SW480 (cell line): ENCODE measurements at places on chromosomes 12 and 14.

DNA sequence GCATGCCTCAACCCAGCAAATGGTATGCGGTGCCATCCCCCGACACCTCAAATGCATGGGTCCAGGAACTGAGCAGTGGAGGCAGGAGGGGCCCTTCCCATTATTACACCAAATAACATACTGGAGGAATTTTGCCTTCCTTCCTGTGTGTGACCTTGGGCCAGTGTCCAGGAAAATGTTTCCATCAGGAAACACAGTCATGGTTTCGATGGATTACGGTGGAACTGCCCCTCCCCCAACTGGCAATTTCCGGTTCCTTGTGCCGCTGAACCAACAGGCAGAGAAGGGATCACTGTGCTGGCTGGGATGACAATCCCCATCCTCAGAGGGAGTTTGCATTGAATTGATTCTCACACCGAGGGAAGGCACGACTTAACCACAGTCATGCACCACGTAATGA is 9.1 kb upstream of the CDC42BPB start:
- DNase-seq = no peak

- no peak for DNase-seq
Measured at GRCh38 chr12:76646366-76646765, 86.8 kb upstream of the OSBPL8 start.

- no peak for DNase-seq
Measured at GRCh38 chr12:115973066-115973465, 304.4 kb downstream of the MED13L start.

DNA sequence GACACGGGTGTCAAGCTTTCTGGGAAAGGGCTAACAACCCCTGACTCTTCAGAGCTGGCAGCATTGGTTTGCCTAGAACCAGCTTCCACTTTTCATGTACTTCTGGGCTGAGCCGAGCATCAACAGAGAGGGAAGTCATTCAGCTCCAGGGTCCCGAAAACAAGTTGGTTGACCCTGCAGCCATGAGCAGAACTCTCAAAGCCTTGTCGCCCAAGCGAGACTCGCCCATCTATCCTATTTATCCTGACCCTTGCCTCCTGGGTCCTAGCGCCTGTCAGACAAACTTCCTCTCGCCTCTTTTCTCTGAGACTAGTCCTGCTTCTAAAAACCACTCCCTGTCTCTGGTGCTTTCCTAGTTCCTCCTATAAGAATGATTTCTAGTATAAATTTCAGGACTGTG is 47.9 kb downstream of the ASCL4 start:
- no peak for DNase-seq

GRCh38 chr14:91415794-91416743 is 1.6 kb downstream of the CCDC88C start:
- peak; percentile 72 for DNase-seq

DNA sequence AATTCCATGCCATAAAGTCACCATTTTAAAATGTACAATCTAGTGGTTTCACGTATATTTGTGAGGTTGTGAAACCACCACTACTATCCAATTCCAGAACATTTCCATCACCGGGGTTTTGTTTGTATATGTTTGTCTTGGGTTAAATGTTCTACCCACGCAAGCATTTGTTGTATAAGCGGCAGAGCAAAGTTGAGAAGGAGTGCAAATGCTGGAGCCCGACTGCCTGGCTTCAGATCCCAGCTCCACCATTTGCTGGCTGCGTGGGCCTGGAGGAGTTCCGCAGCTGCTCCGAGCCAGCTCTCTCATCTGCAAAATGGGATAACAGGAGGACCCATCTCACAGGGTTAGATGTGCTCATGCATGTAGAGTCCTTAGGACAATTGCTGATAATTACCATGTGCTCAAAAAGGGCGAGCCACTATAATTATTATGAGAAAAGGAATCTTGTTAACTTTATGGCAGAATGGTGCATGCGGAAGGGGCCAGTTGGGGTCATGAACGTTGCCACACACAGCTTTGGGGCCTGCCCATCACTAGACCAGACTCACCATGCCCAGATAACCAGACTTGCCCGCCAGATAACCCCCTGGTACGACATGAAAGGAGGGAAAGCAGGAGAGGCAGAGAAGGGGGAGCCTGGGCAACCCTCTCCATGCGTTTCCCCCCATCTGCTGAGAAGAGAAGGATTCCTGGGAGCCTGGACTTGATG is 6.4 kb downstream of the ACTN1 start:
- no peak for DNase-seq

DNA sequence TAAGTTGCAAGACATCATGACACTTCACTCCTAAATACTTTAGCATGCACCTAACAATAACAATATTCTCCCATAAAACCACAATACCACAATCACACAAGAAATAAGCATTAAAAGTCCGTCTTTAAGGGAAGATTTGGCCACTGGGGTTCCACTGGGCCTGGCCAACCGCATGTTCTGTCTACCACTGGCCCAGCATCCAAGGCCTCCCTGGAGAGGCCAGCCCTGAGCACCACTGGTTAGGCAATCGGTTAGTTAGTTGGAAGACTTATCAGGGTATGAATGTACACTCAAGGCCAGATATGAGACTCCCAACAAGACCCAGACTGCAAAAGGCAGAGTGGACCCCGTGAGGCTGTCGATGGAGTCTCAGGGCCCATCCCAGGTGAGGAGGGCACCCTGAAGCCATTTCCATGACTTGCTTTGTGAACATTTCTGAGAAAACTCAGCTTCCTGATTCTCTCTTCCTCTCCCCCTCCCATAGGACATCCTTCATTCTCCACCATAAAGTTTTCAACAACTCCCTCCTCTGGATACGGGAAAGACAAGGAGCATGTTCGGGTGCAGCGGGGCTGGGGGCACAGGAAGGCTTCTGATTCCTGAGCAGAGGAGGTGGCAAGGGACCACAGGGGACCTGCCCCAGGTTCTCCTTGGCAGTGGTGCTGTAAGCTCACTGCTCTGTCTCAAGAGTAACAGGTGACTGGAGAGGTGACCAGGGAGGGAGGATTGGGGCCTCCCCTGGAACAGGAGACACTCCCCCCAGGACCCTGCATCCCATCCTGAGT is 5.9 kb downstream of the PXN start:
- DNase-seq = no peak

DNA sequence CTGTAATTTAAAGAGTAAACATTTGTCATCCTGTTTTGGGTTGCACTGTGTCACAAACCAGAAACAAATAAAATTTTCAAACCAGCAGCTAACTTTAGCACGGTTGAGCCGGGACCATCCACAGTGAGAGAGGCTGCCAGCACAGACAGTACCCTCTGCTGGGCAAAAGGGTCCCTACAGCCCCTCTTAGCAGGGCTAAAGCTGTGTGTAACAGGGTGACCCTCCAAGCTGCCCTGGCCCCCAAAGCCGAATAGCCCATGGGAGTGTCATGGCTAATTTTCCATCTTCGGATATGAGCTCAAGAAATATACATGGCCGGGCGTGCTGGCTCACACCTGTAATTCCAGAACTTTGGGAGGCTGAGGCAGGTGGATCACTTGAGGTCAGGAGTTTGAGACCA is 157.1 kb upstream of the GRIN2B start:
- no peak for DNase-seq

DNA sequence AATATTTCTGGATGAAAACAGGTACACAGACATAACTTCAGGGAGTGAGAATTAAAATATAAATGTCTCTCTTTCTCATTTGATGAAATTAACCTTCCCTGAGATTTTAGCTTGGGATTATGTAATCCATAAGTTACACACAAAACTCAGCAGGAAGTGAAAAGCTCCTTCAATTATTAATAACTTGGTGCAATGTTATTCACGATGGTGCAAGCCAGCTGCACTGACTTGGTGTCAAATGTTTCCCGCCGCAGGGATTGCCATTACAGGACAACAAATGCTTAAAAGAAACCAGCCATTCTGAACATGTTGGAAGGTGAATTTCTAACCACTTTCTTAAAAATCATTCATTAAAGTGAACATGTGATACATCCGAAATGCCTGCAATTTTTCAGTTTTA is 250.4 kb downstream of the FOXN3 start:
- DNase-seq = no peak

DNA sequence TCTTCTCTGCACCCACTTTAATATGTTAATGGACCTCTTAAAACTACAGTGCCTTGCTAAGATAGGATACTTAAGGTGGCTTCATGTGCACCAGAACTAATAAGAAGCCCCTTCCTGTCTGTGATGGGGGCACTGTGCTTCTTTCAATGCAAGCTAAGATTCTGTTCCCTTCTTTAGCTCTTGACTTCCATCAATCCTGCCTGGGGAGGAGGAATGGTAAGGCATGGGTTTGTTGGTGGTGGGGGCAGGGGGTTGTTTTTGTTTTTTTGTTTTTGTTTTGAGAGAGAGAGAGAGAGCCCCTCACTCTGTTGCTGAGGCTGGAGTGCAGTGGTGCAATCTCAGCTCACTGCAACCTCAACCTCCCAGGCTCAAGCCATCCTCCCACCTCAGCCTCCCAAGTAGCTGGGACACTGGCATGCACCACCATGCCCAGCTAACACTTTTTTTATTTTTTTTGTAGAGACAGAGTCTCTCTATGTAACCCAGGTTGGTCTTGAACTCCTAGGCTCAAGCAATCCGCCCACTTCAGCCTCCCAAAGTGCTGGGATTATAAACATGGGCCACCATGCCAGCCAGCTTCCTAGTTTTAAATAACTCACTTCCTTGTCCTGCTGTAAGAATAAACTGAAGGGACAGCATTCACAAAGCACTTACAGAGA is 4.5 kb upstream of the KRT3 start:
- no peak for DNase-seq

- no peak for DNase-seq
Measured at GRCh38 chr12:116055895-116056607, 221.4 kb downstream of the MED13L start.

DNA sequence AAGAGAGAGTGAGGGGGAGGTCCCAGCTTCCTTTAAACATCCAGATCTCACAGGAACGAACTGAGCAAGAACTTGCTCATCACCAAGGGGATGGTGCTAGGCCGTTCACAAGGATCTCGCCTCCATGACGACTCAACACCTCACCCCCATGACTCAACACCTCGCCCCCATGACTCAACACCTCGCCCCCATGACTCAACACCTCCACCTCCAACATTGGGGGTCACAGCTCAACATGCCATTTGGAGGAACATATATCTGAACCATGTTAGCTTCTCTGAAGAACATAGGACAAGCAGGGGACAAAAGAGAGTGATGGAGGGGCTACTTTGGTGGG is 66.0 kb upstream of the LHX5 start:
- DNase-seq = peak; percentile 9

GRCh38 chr14:73770977-73771847 is 57.0 kb upstream of the PNMA1 start:
- DNase-seq = no peak

- DNase-seq = no peak
Measured at GRCh38 chr14:75675265-75675960, 14.4 kb downstream of the TTLL5 start.

- peak; percentile 51 for DNase-seq
Measured at GRCh38 chr12:57460468-57460784, 841 bp downstream of the GLI1 start.

GRCh38 chr12:46555406-46555852 is 182.9 kb upstream of the SLC38A2 start:
- DNase-seq = peak; percentile 8

- no peak for DNase-seq
Measured at GRCh38 chr12:58341791-58342190, 400.4 kb downstream of the ATP23 start.

DNA sequence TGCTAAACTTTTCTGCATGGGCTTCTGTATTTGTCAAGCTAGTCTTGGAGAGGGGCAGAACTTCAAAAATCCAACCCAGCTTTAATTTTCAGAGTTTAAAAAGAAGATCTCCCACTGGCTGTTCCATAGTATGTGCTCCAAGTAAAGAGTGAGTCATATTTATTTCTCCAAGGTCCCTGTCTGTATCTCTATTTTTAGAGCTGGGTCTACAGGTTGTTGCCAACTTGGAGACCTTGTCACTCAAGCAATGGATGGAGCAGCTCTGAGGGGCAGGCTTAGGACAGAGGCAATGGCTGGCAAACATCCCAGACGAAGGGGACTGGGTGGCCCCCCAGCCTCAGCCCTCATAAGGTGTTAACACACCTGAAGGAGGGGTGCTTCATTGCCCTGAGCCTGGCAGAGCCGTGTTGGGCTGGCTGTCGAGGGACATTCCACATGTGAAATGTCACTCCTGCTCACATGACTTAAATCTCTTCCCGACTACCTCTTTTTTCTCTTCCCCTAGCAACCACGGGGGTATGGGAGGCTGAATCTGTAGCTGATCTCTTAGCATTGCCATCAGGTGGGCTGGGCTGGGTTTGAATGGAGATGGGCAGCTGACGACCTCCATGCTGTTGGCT is 103.1 kb downstream of the SMOC1 start:
- no peak for DNase-seq

GRCh38 chr14:93281937-93282336 is 50.9 kb downstream of the BTBD7 start:
- no peak for DNase-seq

DNA sequence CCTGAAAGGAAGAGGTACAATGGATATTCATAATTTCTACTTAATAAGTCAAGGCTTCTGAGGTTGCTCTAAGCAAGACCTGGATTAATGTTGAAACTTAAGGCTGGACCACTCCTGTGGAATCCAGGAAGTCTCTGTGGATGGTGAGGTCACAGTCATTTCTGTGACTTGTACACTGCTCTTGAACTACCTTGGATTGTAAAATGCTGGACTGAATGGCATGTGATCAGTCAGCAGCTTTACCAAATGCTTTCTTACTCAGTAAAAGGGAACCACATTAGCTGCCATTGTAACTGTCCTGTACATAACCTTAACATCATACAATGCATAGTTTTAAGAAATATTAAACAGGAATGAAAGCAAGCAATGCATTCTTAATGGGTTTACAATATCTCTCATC is 182.9 kb downstream of the NOVA1 start:
- DNase-seq = no peak

DNA sequence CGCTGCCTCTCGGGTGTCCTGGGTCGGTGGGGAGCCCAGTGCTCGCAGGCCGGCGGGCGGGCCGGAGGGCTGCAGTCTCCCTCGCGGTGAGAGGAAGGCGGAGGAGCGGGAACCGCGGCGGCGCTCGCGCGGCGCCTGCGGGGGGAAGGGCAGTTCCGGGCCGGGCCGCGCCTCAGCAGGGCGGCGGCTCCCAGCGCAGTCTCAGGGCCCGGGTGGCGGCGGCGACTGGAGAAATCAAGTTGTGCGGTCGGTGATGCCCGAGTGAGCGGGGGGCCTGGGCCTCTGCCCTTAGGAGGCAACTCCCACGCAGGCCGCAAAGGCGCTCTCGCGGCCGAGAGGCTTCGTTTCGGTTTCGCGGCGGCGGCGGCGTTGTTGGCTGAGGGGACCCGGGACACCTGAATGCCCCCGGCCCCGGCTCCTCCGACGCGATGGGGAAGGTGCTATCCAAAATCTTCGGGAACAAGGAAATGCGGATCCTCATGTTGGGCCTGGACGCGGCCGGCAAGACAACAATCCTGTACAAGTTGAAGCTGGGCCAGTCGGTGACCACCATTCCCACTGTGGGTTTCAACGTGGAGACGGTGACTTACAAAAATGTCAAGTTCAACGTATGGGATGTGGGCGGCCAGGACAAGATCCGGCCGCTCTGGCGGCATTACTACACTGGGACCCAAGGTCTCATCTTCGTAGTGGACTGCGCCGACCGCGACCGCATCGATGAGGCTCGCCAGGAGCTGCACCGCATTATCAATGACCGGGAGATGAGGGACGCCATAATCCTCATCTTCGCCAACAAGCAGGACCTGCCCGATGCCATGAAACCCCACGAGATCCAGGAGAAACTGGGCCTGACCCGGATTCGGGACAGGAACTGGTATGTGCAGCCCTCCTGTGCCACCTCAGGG is 679 bp downstream of the ARF6 start:
- DNase-seq = peak; percentile 65
